Activated CD8-positive, alpha-beta memory T cell treated with anti-CD3 and anti-CD28 coated beads for 1 hour (primary cell): ENCODE measurements at places on chromosomes 4 and X.

- DNase-seq: no peak
Observed at GRCh38 chrX:9341291-9342201, 123.3 kb upstream of the TBL1X start.

GRCh38 chrX:134162032-134162431 lies 75.0 kb upstream of the CCDC160 start:
- DNase-seq: no peak

- no peak for DNase-seq
Observed at GRCh38 chr4:78864405-78865024, 74.7 kb downstream of the PAQR3 start.

DNA sequence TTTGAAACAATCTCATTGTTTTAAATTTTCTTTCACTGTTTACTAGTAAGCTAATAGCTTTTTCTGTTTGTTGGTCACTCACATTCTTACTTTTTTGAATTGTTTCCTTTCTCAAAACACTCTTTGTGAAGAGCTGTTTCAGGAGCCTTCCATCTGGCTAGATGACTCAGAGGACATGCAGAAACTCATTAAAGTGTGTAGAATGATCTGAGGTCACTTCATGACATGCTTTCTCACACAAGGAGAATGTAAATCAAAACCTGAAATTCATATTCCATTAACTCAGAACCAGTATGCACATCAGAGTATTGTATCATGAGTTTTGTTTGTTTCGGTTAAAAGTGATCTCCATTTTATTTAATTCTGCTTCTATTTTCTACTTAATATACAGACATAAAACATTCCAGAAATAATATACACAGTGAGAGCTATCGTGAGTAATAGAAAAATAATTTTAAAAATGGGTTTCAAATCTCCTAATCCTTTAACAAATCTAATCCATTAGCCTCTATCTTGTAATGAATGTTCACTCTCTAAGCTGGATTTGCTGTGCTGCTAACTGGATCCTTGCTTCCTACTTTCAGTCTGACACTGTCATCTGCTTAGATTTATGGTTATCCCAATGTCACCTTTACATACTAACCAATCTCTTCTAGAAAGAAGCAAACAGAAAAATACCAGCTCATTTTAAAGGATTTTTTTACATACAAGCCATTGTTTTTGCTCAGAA lies 449.6 kb downstream of the FSTL5 start:
- DNase-seq: no peak

- no peak for DNase-seq
Observed at GRCh38 chr4:71945791-71946190, 86.0 kb upstream of the NPFFR2 start.

DNA sequence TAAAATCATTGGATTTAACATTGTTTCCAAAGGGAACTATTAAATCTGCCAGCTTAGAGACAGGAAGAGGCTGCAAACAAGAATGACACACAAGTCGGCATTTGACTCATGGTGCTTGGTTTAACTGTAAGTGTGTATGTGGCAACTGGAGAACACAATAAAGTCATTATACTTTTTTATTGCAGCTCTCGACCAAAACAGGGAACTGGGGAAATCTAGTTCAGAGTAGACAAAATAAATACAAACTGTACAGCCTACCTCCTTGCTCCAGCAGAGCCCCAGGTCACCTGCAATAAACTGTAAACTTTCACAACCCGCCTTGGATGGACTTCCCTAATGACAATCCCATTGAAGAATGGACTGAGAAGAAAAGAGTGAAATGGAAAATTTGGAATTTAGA lies 24.0 kb downstream of the NPY5R start:
- no peak for DNase-seq

GRCh38 chrX:47499293-47499692 lies 16.3 kb upstream of the ZNF41 start:
- no peak for DNase-seq

- DNase-seq: no peak
Observed at GRCh38 chr4:87053802-87054767, 119.3 kb downstream of the AFF1 start.

- no peak for DNase-seq
Observed at GRCh38 chr4:187294861-187295260, 571.2 kb upstream of the FAT1 start.

- DNase-seq: no peak
Observed at GRCh38 chrX:44802613-44803012, 41.2 kb upstream of the DUSP21 start.

- no peak for DNase-seq
Observed at GRCh38 chrX:18075603-18076002, 145.1 kb downstream of the BEND2 start.

- no peak for DNase-seq
Observed at GRCh38 chr4:100162027-100162685, 28.1 kb downstream of the DDIT4L start.

DNA sequence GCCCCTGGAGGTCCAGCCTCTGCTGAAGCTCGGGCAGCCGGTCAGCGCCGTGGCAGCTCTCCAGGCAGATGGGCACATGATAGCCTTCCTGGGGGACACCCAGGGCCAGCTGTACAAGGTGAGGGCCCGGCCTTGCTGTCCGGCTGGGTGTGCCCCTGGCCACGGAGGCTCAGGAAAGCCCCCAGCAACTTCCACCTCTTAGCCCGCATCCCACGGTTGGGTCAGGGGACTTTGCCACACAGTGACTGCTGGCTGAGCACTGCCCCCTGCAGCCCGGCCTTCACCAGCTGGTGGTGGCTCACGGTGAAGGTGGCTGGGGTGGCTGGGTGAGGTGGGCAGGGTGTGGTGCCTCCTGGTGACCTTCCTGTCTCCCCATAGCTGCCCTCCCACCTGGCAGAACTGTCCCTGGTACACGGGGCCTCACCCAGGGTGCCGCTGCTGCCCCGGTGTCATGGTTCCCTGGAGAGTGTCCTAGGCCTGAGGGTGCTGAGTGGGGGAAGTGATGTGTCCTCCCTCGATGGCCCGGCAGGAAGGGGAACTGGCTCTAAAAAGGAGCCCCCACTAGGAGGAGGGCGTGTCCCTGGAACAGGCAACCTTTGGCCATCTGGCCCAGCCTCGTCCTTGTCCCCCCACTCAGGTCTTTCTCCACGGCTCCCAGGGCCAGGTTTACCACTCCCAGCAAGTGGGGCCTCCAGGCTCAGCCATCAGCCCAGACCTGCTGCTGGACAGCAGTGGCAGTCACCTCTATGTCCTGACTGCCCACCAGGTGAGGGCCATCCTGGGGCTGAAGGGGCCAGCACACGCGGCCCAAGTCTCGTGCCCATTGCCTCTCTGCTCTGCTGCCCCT lies 4.5 kb downstream of the PLXNB3 start:
- DNase-seq: no peak

GRCh38 chrX:37716602-37717001 lies 31.0 kb downstream of the XK start:
- no peak for DNase-seq

GRCh38 chr4:82798168-82799005 lies at the start of gene SCD5:
Gene SCD5 (minus strand): TSS chr4:82798796. CDS start chr4:82798537, 259 bp downstream.
- peak; percentile 36 for DNase-seq

- DNase-seq: no peak
Observed at GRCh38 chrX:147749308-147749707, 162.4 kb upstream of the FMR1 start.

DNA sequence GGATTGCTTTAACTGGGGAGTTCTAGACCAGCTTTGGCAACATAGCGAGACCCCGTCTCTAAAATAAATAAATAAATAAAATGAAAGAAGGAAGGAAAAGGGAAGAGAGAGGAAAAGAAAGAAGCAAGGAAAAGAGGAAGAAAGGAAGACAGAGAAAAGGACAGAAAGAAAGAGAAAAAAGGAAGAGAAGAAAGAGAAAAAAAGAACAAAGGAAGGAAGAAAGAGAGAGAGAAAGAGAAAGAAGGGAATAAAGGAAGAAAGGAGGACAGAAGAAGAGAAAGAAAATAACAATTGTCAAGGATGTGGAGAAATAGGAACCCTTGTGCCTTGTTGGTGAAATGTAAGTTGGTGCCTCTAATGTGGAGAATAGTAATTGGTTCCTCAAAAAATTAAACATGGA lies 74.6 kb downstream of the ANAPC4 start:
- no peak for DNase-seq

DNA sequence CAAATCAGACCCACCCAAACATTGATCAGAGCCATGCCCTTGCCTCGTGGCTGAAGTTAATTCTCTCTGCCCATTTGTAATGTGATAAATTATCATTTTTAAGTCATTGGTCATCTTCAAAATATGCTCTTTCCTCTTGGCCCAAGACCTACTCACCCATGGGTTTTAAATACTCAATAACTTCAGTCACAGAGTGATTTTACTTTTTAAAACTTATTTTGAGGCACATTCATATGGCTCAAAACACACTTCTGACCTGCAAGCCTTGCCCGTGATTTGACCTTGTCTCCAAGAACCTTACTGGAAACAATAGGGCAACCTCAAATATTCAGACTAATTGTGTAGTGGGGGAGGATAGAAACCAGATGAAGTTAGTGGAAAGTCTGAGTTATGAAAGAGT lies 176.2 kb upstream of the LNX1 start:
- DNase-seq: no peak

- no peak for DNase-seq
Observed at GRCh38 chrX:108162265-108162664, 70.7 kb downstream of the ATG4A start.

GRCh38 chr4:113349430-113349829 lies 300.0 kb downstream of the ANK2 start:
- no peak for DNase-seq

- no peak for DNase-seq
Observed at GRCh38 chr4:7956270-7956808, 16.7 kb upstream of the AFAP1 start.

GRCh38 chr4:169971456-169972015 lies 54.7 kb downstream of the MFAP3L start:
- no peak for DNase-seq
